ENCODE measurements at places on chromosomes 12 and 14. TPM values are rescaled to one million over a fixed set of nuclear protein-coding genes. Genes with fewer than 3 reads are reported as not detected.
A peak's percentile ranks its signal among the peaks of the same experiment; 100 is the strongest.

CEBPE gene
- total RNA-seq = 0.32 TPM

DNA sequence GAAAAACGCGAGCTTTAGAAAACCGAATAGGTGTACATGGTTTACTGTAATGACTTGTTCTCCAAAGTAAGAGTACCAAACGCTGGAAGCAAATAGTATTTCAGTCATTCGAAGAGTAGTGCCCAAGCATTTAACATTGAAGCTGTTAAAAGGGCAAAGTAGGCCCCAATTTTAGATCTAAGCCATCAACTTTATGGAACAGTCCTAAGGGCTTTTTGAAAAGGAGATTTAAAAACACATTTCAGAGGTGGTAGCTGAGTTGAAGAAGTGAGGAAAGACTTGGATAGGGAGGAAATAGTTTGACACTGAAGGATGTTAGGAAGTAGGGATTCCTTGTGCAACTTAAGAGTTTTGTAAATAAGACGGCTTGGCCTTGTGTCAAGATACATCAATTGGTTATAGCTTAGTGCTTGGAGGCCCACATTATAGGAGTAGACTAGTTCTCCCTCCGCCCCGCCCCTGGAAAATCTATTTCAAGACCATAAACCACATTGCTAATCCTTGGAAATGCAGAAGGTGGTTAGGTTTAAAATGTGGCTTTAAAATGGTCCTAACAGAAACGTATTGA, 783 bp upstream of the TUBA1B start:
- H3K27me3 ChIP-seq = no peaks in the 10 kb centered on the region
- H3K4me1 ChIP-seq = peaks cover 40% of the 10 kb centered on the region
- H3K27ac ChIP-seq = peak overlapping the region; percentile 99
- DNase-seq = no peak

RBP5 gene
- total RNA-seq = 1.1 TPM

DNA sequence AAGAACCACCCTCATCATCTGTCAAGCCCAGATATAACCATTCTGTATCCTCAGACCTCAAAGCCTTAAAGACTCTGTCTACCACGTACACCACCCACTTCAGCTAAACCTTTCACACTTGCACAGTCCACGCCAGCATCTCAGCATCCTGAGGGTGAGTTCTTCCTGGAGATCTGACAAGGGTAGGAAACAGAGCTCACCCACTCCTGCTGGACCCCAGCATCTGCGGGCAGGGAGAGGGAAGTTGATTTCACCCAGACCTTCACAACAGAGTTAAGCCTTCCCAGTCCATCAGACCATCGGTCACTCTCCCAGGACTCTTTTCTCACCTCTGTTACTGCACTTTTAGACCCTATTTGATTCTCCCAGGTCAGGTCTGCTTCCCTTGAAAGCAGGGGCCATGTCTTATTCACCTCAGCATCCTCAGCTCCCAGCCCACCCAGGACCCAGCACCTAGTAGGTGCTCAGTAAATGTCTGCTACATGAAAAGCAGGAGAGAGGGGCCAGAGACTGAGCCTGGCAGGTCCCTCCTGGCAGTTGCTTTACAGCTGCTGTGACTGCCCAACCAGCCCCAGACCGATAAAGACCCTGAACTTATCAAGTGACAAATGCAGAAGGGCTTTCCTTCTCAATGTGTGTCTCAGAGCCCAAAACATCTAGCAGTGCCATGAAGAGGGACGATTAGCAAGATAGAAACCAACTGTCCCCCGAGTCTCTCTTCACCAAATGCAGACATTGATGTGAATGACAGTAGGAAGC, 34.1 kb downstream of the ANO2 start:
- H3K4me3 ChIP-seq = no peak overlapping the region
- H3K4me1 ChIP-seq = no peaks in the 10 kb centered on the region
- DNase-seq = no peak

DNA sequence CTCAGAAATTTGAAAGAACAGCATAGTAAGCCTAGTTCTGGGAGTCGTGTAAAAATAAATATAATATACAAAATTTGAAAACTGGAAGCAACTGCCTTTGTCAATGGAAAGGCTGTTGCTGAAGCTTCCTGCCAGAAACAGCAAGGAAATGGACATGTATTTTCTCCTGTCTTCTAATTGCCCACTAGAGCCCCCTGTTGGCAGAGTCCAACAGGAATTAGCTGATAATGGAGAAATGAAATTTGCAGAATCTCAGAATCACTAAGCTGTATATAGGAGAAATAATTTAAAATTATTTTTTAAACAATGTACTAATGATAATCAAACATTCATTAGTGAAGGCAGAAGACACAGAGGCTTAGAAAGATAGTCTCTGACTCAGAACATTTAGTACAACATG, 414.8 kb downstream of the SLC6A15 start:
- no peak overlapping the region for H3K27ac ChIP-seq
- no peak for DNase-seq
- no peak overlapping the region for H3K4me3 ChIP-seq
- no peaks in the 10 kb centered on the region for H3K36me3 ChIP-seq
- no peaks in the 10 kb centered on the region for H3K27me3 ChIP-seq

TAS2R10 gene
- 0.35 TPM for total RNA-seq

- H3K27ac ChIP-seq = peak overlapping the region; percentile 73
- H3K4me3 ChIP-seq = no peak overlapping the region
- DNase-seq = peak; percentile 76
- H3K27me3 ChIP-seq = no peaks in the 10 kb centered on the region
- peaks cover 79% of the 10 kb centered on the region for H3K4me1 ChIP-seq
- no peaks in the 10 kb centered on the region for H3K36me3 ChIP-seq
Observed at GRCh38 chr12:104670439-104671408, 214.0 kb downstream of the CHST11 start.

DNA sequence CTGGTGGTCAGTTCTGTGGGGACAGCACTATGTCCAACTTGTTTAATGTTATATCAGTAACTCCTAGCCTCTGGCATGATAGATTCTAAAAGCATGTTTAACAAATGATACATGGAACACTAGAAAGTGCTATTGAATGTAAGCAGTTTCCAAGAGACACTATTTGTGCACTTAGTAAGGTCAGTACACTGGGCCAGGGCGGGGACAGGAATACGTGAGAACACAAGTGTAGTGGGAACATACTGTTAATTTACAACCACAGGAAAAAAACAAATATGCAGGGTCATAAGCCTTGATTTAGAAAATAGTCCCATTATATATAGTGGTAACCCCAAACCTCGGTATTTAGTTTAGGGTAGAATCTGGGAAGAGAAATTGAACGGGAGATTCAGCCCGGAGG, 88.9 kb upstream of the SLC38A2 start:
- H3K4me3 ChIP-seq = no peak overlapping the region
- H3K27me3 ChIP-seq = no peaks in the 10 kb centered on the region
- peaks cover 35% of the 10 kb centered on the region for H3K4me1 ChIP-seq
- no peak for DNase-seq
- no peaks in the 10 kb centered on the region for H3K36me3 ChIP-seq
- H3K27ac ChIP-seq = no peak overlapping the region

DNA sequence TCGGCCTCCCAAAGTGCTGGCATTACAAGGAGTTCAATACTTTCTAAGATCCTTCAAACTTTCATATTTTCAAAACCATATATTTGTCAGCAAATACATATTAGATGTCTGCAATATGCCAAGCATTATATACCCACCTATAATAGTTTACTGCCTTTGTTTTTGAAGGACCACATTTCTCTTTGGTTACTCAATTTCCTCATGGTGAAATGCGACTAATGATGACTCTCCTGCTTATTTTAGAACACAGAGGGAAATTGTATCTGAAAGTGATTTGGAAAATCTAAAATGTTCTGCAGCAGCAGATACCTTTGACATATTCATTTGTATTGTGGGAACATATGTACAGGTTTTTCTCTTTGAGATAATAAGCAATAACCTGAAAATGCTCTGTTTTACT, 2.7 kb upstream of the CNTN1 start:
- H3K36me3 ChIP-seq = no peaks in the 10 kb centered on the region
- H3K27ac ChIP-seq = no peak overlapping the region
- DNase-seq = no peak
- H3K4me3 ChIP-seq = no peak overlapping the region
- H3K27me3 ChIP-seq = peaks cover 17% of the 10 kb centered on the region

Data from lower lobe of right lung (tissue), 2 donors.